ENCODE measurements at places on chromosomes 16 and 17.

DNA sequence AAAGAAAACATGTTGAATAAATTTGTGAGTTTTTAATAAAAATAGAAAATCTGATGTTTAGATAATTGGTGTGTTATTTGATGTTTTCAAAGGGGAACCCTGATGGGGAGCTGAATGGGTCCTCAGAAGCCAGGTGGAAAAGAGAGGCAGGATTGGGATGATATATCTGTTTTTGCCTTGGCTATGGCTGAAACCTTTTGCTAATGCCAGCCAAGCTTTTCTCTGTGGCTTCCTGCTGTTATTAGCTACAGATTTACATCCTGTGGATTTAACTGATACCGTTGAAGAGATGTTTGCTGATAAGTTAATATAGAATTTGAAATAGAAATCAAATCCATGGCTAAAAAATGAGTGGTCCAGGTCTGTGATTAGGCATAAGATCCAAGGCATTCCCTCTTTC is 4.2 kb upstream of the AATF start:
- DNase-seq = no peak

- DNase-seq = peak; percentile 62
These were observed 105.6 kb downstream of the SEC14L1 start for GRCh38 chr17:77246110-77247047.

DNA sequence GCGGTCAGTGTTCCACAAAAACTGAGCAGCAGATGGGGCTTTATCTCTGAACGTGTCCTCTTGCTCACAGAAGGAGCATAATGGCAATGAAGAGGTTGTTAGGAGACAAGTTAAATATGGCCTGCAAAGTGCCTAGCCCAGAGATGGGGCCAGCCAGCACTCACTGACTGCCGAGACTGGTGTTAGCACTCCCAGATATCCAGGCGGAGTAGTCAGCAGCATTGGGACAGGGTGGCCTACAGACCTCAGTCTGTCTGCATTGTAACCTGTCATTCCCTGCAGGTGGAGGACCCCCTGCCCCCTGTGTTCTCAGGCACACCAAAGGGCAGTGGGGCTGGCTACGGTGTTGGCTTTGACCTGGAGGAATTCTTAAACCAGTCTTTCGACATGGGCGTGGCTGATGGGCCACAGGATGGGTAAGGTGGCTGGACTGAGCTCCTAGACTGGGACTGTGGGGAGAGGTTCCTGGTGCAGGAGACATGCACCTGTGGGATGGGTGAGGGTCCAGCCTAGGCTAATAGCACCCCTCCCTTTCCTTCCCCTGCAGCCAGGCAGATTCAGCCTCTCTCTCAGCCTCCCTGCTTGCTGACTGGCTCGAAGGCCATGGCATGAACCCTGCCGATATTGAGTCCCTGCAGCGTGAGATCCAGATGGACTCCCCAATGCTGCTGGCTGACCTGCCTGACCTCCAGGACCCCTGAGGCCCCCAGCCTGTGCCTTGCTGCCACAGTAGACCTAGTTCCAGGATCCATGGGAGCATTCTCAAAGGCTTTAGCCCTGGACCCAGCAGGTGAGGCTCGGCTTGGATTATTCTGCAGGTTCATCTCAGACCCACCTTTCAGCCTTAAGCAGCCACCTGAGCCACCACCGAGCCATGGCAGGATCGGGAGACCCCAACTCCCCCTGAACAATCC is 4.2 kb downstream of the MFAP4 start:
- DNase-seq = no peak

GRCh38 chr17:76772842-76773525 is 35.1 kb downstream of the MFSD11 start:
- DNase-seq = no peak

DNA sequence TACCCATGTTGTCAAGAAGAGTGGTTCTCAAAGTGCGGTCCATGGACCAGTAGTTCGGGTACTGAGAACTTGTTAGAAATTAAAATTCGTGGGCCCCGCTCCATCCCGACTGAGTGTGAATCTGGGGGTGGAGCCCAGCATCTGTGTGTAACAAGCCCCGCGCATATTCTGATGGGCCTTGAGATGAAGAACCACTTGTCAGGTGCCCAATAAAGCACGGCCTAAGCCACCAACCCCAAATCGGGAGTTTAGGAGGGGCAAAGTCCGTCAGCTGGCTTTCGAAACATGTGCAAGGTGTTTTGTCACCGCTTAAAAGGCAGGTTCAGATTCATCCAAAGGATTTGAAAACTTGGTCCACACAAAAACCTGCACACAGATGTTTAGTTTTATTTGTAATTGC is 29.5 kb downstream of the PSMD12 start:
- no peak for DNase-seq

DNA sequence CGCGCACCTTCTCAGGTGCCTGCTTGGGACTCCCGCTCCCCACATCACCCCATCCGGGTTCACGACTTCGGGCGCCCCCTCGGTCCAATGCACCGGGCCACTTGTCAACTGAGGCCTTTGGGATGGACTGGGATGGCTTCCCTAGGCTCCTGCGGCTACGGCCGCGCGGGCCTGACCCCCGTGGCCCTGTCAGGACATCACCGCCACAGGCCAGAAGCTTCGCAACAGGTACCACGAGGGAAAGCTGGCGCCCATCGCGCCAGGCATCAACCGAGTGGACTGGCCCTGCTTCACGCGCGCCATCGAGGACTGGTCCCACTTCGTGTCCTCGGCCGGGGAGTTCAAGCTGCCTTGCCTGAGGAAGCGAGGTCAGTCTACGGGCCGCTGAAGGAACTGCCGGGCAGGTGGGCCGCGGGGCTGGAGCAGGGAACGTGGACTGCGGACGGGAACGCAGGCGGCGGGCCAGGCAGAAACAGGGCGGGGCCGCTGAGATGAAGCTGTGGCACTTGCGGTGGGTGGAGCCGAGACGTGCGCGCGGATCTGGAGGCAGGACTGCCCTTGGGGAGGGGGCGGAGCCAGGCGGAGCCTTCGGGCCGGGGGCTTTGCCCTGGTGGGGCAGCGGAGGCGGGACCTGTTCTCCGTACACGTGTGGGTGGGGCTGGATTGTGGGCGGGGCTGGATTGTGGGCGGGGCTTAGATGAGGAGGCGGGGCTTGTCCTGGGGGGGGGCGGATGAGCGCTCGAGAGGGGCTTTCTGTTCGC is 13.7 kb upstream of the CNGB1 start:
- DNase-seq = no peak

DNA sequence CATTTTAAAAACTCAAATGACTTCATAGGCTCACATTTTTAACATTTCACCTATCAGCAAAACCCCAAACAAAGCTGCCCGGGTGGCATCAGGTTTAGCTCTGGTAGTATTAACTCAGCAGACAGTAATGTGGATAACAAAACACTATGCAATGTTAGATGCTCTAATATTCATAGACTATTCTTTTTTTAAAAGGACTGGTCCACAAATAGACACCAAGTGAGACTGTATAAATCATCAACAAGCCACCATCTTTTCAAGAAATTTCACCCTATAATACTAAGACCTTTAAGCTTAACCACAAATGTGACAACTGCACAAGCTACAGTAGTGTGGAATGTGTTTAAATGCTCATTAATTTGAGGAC is 20.2 kb downstream of the SNN start:
- DNase-seq = no peak

GRCh38 chr17:68570526-68570925 is 30.6 kb downstream of the FAM20A start:
- DNase-seq = no peak

DNA sequence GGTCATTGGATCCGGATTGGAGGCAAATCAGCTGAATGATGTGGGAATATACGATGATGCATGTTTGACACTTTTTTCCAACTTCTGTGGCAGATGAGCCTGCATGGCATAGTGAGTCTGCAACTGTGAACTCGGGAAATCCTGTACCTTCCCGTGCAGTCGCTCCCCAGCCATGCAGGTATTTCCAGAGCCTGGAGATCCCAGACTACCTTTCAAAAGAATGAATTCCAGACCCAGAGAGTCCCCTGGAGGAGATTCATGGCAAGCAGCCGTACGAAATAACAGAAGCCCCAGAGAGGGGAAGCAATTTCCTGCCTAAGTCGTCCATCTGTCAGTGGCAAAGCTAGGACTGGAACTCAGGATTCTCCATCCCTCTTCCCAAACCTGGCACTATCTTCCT is 75.7 kb upstream of the FAM20A start:
- no peak for DNase-seq

- no peak for DNase-seq
These were observed 93.4 kb downstream of the IRF8 start for GRCh38 chr16:85992359-85992758.

DNA sequence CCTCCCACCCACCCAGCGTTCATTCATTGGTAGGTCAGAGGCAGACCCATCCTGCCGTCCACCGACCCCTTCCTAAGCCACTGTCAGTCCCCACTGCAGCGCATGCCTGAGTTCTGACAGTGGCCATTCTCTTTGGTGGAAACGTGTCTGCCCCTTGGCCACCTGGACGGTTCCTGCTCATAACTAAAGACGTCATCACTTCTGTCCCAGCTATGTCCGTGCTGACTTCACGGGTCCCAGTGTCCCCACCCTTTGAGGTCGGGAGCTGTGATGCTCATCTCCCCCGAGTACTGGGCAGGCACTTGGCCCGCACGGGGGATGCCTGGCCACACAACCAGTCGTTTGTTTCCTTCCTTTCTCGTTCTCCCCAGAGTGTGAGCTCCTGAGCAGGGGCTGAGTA is 267.1 kb downstream of the C16orf95 start:
- DNase-seq = no peak

DNA sequence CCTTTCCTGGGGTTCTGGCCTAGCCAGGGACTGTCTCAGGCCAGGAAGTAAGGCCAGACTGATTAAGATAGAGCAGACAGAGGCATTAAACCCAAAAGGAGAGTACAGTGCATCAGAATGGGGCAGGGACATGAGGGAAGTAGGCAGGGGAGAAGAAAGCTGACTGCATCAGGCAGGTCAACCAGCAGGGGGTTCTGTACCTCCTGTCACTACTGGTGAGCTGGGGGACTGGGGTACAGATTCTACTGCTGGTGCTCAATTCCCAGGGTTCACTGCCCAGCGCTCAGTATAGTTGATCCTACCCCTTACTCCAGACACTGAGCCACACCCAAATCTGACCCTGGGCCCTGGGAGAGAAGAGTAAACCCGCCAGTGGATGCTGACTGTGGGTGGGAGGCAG is 12.9 kb upstream of the MTMR4 start:
- no peak for DNase-seq

DNA sequence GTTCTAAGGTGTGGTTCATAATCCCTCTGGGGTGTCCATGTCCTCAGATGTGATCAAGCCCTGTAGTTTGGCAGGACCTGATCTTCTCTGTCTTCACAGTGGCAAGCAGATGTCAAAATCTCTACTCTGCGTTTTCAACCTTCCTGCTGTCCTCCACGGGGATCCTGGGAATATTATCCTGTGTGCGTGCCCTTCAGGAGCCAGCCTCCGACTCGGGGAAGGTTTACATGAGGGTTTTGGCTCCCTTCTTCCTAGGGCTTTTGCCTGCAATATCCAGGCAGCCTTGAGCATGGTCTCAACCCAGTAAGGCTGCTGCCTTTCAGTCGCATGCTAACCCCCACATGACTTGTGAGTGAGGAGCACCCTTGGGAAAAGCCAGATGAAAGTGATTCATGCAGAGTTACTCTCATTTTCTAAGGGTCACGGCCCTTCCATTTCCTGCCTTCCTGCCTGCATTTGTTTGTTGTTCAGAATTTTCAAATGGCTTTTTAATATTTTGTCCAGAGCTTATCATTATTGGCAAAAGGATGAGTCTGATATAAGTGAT is 202.2 kb upstream of the CHMP6 start:
- DNase-seq = peak; percentile 43

Data from NCI-H1417 (cell line).